ENCODE measurements at places on chromosomes 2 and 18.

GRCh38 chr2:129623783-129624182, 355.7 kb upstream of the RAB6C start:
- no peak for DNase-seq

GRCh38 chr18:43574974-43575373, 297.7 kb upstream of the SYT4 start:
- DNase-seq, result no peak

GRCh38 chr2:111034606-111035005, 86.1 kb upstream of the BCL2L11 start:
- no peak for DNase-seq

- no peak for DNase-seq
Observed at GRCh38 chr18:71327850-71328249, 1039.0 kb downstream of the SOCS6 start.

- no peak for DNase-seq
Observed at GRCh38 chr2:138009622-138010021, 45.3 kb downstream of the HNMT start.

DNA sequence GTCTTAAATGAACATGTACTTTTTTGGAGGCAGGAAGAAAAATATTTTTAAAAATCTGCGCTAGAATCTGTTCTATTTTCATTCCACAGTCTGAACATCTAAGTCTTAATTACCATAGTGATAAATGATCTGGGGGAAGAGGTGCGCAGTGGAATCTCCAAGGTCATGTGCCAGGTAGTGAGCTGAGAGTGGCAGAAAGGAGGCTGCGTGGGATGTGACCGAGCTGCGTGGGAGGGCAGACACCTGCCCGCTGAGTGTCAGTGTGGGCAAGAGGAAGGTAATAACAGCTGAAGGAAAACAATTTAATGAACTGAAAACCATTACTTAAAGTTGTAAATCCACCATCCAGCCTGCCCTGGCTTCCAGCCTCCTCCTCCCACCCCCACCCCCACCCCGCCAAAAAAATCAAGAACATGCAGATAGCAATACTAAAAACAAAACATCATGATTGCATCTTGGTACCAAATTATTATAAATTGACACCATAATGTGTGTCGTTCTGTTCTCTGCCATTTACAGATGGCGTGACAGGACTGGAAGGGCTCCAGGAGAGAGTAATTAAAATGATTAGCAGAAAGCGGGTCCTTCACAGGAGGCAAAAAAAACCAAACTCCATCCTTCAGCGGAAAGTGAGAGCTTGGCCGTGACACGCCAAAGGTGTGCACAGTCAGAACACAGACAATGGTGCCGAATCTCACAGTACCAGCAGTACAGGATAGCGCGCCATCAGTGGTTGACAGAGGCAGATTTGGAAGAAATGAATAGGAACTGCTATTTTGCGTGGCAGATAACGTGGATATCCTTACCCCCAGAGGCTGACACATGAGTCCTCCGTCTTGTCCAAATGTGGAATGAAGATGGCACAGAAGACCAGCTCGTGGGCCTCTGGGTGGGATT, 11.4 kb upstream of the DTNB start:
- DNase-seq, result no peak

GRCh38 chr2:23426263-23426905, 41.4 kb downstream of the KLHL29 start:
- DNase-seq, result no peak

GRCh38 chr2:180776921-180777320, 203.5 kb upstream of the UBE2E3 start:
- no peak for DNase-seq

- no peak for DNase-seq
Observed at GRCh38 chr18:4130734-4131719, 324.1 kb downstream of the DLGAP1 start.

DNA sequence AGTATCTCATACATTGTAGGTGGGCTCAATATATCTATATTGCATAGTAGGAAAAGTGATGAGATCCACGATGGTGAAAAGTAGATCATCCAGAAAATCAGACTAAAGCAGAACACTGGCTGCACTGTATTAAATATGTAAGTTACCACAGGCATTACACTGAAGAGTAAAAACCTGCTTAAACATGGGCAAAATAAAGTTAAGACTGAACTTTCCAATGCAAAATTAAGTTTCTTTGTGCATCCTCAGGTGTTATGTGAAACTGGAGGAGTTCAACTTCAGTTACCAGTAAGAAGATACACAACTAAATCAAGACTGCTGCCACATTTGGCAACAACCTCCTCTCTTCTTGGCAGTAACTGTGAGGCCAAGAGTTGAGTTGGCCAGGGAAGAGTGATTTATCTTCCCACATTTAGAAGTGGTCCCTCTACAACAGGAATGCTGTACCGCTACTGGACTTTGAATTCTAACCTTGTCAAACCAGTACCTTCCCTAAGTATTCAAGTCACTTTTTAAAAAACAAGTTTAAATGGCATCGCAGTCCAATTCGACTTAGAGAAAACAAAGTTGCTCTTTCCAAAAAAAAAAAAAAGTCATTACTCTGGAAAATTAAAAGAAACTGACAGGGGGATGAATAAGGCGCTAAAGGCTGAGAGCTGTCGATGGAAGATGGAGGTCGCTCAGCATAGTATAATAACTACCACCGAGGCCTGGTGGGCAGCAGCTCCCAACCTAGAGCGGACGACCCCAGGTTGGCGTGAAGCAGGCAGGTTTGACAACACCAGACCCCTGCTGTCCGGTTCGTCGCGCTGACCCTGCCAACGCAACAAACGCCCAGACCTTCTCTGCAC, 1.1 kb downstream of the MAP4K3 start:
- DNase-seq, result peak; percentile 54

- no peak for DNase-seq
Observed at GRCh38 chr2:156435396-156435717, 822 bp upstream of the GPD2 start.

GRCh38 chr2:190121971-190122370, 59.4 kb upstream of the MSTN start:
- DNase-seq, result peak; percentile 20

- DNase-seq, result no peak
Observed at GRCh38 chr2:52724585-52724984, 1043.0 kb upstream of the CHAC2 start.

DNA sequence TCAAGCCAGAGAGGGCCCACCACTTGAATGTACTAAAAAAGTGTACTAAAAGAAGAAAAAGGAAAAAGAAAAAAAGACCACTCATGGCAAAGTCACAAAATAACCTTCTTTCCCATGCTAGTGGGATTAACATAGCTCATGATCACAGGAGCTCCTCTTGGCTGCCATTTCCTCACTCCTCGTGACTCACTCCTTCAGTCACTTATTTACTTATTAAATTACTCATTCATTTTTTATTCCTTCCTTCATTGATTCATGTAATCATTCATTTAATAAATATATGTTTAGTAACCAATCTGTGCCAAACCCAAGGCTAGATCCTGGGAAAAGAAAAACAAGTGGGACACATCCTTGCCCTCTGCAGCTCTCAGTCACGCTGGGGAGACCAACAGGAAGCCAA, 300.5 kb downstream of the INSIG2 start:
- no peak for DNase-seq

DNA sequence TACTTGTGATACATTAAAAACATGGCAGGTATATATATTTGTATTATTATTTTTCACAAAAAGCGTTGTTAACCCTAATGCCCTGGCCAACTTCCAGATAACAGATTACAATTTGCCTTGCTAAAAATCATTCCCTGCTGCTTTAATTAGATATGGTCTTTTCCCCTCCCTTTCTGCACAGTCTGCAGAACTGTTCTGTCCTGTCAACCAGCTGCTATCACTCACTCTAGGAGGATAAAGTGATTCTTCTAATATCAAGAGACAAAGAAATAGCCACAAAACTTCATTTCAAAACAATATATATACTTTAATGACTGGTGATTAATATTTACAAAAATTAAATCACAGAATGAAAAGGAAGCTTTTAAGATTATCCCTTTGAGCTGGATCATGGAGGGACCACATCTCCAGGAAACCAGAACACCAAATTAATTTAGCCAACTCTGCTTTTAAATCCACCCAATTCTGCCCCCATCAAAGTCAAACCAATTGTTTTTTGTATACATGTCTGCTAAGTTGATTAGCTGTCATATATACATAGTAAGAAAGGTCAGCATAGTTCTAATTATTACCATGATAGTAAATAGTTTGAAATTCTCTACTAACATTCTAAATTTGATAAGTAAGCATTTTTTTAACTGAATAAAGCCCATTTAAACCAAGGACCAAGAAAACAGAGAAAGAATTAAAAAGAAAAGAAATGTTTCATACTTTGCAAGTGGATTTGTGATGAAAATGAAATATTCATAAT, 55.7 kb downstream of the RND3 start:
- DNase-seq, result no peak

GRCh38 chr2:229686122-229686919, 28.0 kb downstream of the DNER start:
- DNase-seq, result no peak

DNA sequence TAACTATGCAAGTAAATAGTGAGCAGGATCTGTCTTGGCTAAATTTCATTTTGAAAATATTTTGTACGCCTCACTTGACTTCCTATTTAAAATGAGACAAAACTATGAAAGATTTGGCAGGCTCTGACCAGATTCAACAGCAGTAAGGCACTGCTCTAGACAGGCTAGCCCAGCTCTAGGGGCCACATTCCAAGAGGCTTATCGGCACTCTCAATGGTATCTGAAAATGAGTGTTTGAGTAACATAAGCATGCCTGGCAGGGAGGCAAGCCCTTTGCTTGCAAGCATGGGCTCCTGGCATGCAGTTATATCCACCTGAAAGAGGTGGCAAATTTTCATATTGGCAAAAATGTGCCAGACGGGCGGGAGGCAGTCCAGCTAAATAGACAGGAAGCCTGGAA, 10.5 kb downstream of the CAPN13 start:
- DNase-seq, result no peak

- DNase-seq, result no peak
Observed at GRCh38 chr2:62577994-62578781, 72.2 kb upstream of the TMEM17 start.

GRCh38 chr2:22842205-22842869, 542.6 kb upstream of the KLHL29 start:
- no peak for DNase-seq

DNA sequence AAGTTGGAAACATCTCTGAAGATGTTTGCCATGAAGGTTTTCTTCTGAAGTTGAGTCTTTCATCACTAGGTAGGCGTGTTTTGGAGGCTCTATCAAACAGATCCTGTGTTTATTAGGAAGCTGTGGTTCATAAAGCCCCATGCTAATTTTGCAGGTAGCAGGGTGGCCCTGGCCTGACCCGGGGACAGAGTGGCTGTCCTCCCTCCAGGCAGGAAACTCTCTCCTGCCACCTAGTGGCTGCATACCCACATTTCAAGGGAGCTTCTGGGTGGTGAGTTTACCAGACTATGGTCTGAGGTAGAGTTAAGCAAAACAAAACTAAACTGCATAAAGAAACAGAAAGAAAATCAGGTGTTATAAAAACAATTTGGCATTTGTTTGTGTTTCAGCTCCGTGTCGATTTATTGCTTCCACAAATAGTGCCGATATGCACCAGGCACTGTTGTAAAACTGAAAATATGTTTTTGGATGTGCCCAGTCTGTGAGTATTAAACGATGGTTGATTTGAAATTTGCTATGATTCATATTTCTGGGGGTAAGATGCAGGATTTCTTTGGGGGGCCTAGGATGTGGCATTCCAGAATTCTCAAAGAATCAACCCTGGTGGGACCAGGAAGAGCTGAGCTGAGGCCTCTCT, 26.0 kb upstream of the IL37 start:
- DNase-seq, result peak; percentile 66

DNA sequence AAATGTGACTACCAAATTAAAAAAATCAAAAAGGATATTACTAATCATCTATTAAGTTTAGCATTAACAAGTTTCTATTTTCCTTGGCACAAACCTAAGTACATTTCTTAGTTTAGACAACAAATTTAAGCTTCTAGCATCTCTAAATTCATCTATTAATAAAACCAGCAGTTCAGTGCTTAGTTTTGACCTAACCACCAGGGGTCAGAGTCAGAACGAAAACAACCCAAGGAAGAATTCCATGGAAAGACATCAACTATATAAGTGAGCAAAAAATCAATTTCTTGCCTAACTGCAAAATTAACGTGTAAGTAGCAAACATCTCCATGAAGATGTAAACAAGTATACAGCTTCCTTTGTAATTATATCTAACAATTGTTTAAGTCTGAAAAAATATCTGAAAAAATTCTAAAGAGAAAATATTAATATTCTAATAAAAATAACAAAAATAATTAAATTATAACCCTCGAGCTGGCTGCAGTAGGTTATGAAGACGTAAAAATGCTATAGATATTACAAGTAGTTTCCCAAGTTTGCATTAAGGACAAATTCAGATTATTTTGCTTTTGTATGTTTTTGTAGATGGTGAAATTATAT, 83.7 kb downstream of the CERKL start:
- DNase-seq, result peak; percentile 18

DNA sequence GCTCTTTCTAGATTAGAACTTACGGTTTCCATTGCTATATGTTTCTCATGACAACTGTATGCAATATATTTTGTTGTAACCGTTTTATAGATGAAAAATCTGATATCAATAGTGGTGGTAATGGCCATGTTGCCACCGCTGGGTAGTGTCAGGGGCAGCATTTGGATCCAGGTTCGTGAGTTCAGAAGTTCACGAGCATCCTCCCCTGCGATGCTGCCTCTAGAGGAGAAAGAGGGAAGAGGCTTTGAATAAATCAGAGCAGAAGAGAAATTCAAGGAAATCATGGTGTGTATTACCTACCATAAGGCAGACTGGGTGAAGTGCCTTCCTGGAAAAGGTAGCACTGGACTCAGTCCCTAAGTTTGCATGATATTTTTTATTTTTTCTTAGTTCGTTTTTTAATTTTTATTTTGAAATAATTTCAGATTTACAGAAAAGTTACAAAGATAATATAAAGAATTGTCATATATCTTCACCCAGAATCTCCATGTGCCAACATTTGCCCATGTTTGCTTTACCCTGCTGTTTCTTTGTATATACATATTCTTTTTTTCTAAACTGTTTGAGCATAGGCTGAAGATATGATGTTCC, 3.3 kb upstream of the ZBTB7C start:
- peak; percentile 48 for DNase-seq

DNA sequence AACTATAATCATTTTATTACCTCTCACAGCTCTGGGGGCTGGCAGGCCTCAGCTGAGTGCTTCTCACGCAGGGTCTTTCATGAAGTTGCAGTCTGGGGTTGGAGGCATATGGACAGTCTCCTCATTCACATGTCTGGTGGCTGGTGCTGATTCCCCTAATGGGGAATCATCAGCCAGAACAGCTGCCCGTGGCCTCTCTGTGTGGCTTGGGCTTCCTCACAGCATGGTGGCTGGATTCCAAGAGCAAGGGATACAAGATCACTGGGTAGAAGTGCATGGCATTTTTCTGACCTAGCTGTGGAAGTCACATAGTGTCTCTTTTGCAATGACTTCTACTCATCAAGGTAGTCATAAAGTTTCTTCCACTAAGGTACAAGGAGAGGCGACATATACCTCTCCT, 59.0 kb upstream of the LAPTM4A start:
- no peak for DNase-seq

- no peak for DNase-seq
Observed at GRCh38 chr2:146879882-146880281, 964.9 kb upstream of the ACVR2A start.
